Umbilical cord (tissue), 2 donors: ENCODE measurements at places on chromosomes 6 and 20. TPM values are rescaled to one million over a fixed set of nuclear protein-coding genes. Genes with fewer than 3 reads are reported as not detected.

DNA sequence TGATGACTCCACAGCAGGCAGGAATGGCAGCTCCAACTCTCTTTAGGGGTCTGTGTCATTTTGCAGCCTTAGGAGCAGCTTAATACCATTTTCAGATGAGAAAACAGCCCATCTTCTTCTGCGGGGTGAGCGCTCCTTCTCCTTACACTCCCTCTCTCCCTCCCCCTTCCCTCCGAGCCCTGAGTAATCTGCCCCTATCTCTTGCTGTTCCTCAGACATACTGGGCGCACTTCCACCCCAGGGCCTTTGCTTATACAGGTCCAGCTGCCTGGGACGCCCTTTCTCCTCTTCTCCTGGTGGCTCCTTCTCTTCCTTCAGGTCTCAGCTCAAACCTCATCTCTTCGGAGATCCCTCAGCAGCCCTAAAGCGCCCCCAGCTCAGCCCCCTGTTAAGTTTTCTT, 54.8 kb downstream of the SNAI1 start:
- no peak for DNase-seq

- no peak for DNase-seq
Observed at GRCh38 chr6:12068899-12069557, 56.9 kb downstream of the HIVEP1 start.

GRCh38 chr20:16317445-16318362, 255.5 kb downstream of the KIF16B start:
- DNase-seq: no peak

The TRAPPC3L gene
- 1.4 TPM for total RNA-seq

The C6orf132 gene
- total RNA-seq: 6.0 TPM

- no peak for DNase-seq
Observed at GRCh38 chr6:89372506-89372901, 20.0 kb upstream of the UBE2J1 start.

- peak; percentile 58 for DNase-seq
Observed at GRCh38 chr6:105536961-105537360, 134.1 kb upstream of the PREP start.

DNA sequence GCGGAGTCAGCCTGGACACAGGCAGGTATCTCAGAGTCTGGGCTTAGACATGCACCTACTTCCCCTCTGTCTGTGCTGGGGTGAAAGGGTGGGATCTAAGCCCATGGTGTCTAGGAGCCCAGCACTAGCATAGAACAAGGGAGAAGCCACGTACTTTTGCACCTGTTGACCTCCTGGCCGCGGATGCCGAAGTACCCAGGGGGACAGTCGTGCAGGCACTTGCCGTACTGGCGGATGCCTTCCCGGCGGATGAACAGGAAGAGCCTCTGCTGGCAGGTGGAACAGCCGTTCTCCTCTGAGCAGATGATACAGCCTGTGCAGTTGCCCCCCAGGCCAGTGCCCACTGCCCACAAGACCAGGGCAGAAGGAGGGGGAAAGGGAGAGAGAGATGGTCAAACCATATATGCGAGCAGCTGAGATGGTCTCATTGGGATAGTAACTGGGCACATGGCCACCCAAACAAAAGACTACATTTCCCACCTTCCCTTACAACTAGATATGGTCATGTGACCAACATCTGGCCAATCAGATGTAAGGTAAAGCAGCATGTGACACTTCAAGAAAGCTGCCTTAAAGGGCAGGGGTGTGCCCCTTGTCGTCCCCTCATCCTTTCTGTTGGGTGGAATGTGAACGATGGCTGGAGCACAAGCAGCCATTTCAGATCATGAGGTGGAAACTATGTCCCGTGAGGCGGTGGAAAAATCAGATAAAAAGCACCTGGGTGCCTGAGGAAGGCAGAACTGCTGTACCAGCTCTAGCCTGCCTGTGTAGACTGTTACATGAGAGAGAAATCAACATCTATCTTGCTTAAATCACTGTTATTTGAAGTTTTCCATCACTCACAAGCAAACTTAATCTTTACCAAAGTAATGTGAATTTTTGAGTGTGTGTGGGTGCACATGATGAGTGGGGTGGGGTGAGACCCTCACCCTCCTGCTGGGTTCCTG, 34.0 kb downstream of the RSPO4 start:
- DNase-seq: no peak

GRCh38 chr20:5969940-5970339, 19.5 kb downstream of the MCM8 start:
- no peak for DNase-seq

The TRIM31 gene
- total RNA-seq: 1.7 TPM

- no peak for DNase-seq
Observed at GRCh38 chr20:61960836-61961235, 104.8 kb downstream of the TAF4 start.

The RGS17 gene
- 6.7 TPM for total RNA-seq

DNA sequence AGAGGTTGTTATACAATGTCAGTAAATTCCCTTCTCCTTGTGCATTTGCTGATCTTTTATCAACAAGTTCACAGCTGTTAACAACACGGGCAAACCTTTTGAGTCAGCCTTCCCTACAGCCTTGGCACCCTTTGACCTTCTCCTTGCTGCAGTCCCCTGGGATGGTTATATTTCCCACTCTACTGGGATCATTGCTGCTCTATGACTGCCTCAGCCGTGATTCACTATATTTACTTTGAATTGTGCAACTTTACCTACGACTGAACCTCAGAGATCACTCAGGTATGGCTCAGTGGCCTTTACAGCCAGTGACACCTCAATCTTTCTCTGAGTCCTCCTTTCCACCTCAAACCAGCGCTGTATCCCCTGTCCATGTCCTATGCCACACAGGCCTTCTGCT, 1293.3 kb downstream of the EPHA7 start:
- no peak for DNase-seq

DNA sequence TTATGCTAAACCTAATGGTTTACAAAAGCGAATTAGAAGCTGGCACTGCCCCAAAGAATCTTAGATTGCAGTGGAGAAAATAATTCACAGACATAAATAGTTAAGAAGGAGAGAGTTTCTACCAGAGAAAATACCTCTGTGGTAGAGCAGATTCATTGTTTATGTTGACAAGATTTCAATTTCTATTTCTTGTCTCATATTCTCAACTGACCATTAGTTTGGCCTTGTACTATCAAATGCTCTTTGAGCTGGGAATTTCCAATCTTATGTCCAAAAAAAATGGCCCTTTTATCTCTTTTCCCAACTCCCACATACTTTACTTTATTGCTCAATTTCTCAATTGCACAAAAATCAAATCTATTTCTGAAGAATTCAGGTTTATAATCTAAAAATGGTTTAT, 804.1 kb upstream of the CITED2 start:
- DNase-seq: peak; percentile 13

DNA sequence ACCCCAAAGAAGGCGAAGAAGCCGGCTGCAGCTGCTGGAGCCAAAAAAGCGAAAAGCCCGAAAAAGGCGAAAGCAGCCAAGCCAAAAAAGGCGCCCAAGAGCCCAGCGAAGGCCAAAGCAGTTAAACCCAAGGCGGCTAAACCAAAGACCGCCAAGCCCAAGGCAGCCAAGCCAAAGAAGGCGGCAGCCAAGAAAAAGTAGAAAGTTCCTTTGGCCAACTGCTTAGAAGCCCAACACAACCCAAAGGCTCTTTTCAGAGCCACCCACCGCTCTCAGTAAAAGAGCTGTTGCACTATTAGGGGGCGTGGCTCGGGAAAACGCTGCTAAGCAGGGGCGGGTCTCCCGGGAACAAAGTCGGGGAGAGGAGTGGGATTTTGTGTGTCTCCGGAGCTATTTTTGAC, 69.6 kb downstream of the HFE start:
- no peak for DNase-seq

- DNase-seq: no peak
Observed at GRCh38 chr6:136840276-136841001, 18.0 kb downstream of the PEX7 start.

DNA sequence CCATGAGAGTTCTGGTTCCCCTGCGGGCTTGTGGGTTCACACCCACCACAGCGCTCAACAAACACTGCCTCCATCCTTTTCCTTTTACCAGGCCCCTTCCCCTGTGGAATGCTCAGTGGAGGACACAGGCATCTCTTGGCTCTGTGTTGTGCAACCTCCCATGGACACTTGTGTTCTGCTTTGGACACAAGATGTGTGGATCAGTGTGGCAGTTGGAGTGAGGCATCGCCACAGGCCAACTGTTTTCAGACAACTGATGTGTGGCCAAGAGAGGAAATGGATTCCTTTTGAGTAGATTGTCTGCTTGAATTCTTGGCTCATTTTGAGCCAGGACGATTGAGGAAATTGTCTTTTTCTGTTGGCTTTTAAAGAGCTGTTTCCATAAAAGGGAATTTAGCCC, 26.8 kb downstream of the CST8 start:
- no peak for DNase-seq

DNA sequence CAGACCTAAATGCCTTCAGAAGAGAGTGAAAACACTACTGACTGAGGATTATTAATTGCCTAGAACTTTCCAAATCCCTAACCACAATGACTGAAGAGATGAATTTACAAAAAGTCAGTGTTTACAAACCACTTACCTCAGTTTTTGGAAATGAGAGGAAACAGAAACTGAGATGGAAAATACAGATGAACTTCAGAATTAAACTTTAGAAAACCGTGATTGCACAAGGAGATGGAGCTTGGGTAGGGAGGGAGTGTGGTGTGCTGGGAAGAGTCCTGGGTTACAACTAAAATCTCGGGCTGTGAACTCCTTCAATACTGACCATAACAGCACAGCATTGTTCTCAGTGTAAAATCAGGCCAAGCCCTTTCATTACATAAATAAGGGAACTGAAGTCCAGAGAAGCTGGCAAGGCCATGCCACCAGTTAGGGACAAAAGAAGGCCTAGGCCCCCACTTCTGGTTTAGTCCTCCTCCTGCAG, 4.0 kb downstream of the ELMO2 start:
- no peak for DNase-seq

DNA sequence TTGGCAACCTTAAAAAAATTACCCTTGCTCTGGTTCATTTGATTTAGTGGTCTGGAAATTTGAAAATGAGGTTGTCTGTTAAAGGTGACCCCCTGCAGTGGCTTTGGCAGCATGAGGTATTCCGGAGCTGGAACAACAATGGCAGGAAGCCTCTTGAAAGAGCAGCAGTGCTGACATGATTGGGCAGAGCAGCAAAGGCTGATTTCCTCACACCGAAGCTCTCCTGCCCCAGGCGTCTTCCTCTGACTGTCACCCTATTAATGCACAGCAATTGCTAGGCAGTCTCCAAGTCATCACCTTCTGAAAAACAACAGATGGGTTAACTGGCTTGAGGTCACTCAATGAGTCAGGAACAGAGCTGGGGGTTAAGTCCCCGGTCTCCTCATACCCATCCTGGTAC, 241.8 kb upstream of the MMS22L start:
- no peak for DNase-seq

GRCh38 chr20:51930775-51931174, 128.5 kb upstream of the SALL4 start:
- peak; percentile 96 for DNase-seq
